ENCODE measurements at places on chromosomes 11 and 22.
A peak's percentile ranks its signal among the peaks of the same experiment; 100 is the strongest.

DNA sequence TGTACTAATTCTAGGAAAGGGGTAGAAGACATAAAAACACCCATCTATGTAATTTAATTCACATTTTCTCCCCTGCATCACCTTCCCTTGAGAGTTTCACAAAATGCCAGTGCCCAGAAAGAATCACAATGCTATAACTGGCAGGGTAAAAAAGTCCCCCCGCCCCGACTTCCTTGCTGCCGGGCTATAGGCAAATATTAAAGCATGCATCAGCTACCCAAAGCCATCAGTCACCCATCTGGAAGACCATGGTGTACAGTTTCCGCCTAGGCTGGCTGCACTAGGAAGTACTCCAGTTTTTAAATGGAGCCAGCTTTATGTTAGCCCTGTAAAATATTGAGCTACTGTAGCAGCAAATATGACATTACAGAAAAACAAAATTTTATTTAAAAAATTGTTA, 67.8 kb downstream of the ST14 start:
- no peak for DNase-seq

DNA sequence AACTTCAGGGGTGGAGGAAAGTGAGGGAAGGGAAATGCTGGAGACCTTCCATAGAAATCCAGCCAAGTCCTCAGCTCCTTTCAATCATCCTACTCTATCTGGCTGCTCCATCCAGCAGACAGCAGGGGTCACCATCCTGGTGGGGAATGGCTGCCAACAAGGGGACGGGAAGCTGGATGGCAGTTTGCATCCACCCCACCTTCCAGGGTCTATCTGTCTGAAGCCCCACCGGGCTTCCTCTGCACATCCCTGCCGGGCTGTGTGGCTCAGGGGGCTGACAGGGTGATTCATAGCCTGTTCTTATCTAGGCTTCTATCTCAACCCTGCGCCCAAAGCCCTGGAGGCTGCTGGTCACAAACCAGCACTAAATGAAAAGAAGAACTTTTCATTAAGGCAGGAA, 1.1 kb downstream of the SYTL2 start:
- peak; percentile 86 for DNase-seq

GRCh38 chr11:44516688-44517507, 48.6 kb upstream of the CD82 start:
- DNase-seq: no peak

- peak; percentile 92 for DNase-seq
These were observed 9.8 kb downstream of the THAP12 start for GRCh38 chr11:76371170-76371569.

Measured in osteoblast (primary cell).